ENCODE measurements at places on chromosomes 12 and 14.
A peak's percentile ranks its signal among the peaks of the same experiment; 100 is the strongest.

GRCh38 chr14:93984987-93985410, 8.6 kb upstream of the ASB2 start:
- no peak for DNase-seq

- peak; percentile 46 for DNase-seq
Measured at GRCh38 chr14:33510063-33510481, 440.8 kb downstream of the EGLN3 start.

DNA sequence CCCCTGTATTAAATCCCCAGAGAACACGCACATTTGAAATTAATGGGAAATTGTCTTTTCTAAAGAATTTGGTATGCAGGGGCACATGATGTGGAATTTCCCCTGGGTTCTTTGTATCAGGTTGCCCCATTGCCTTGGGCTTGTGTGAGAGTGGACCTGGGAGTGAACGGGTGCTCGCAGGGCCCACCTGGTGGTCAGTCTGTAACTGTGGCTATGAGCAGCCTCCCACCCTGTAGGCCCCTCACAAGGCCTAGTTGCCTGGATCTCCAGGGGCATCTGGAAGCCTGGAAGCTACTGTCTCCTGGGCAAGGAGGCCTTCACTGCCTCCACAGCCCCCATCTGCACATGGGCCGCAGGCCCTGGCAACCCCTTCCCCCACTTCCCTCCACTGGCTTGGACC, 96.7 kb downstream of the SLC25A47 start:
- no peak for DNase-seq

DNA sequence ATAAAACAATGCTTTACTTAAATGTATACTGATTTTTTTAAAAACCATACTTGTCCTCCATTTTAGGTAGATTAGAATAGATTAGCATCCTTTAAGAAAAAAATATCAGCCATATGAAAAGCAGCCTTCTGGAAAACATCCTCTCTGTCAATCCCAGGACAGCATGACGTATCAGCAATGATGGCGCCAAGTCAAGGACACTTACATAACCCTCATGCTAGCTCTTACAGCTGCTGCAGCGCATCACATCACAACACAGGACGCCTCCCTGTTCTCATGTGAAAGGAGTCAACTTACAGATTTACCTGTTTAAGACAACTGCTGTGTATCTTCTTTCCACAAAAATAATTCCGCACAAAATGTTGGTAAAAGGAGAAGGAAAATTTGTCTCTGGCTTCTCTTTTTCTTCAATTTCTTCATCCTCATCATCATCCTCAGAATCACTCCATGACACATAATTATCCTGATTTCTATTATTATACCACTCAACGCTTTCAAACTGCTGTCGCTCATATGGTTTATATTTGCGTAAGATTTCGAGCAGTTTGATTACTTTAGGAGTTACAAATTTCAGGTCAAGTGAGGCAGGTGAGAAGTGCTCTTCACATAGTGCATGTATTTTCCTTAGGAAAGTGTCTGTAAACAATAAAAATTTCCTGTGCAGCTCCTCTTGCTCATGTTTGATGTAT, 33.3 kb downstream of the DICER1 start:
- no peak for DNase-seq

DNA sequence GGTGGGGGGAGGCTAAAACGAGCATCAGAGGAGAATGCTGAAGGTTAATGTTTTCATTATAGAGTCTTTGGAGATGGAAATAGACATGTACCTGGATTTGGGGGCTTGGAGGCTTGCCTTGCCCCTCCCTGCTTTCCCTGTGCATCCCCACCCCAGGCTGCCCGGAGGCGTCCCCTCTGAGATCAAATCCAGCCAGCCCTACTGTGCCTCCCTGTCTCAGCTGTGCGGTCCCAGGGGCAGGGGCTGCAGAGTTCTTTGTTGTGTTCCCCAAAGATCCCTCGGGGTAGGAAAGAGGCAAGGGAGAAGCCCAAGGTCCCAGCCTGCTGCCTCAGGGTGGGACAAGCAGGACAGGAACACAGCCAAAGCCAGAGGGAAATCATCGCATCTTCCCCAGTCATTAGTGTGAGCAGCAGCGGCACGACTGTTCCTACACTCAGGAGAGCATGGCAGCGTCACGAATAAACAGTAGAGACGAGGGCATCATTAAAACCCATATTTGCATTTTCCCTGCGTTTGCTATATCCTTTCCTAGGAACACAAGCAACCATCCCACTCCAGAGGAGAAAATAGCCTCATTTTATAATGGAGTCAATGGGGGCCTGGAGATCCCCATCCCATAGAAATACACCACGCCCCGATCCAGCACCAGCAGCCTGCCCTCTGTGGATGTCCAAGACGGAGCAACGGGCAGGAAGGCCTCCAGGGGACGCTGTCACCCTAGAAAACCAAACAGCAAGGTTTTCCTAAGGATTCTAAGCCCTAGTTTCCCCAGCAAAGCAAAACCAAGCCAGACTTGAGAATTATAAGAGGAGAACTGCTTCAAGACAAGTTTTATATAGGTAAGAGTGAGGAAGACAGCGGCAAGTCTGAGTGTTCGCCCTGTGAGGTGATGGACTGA, 32.4 kb downstream of the ANO2 start:
- DNase-seq: no peak
